ENCODE measurements at places on chromosomes 5 and 9.
A peak's percentile ranks its signal among the peaks of the same experiment; 100 is the strongest.

DNA sequence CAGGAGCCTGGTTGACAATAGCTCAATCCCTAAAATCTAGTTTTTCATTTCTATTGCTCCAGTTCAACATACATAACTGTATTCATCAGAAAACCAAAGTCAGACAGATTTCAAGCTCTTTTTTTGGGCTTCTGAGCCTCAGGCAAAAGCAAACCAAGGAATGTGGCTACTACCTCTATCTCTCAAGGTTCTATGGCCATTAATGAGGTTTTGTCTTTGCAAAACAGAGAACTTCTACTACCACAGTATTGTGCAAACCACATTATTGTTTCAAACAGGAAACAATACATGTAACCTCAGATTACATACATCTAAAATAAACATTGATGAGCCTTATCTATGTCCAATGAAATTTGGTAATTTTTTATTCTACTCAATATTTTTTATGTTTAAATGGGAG lies 35.5 kb upstream of the FTMT start:
- no peak for DNase-seq

DNA sequence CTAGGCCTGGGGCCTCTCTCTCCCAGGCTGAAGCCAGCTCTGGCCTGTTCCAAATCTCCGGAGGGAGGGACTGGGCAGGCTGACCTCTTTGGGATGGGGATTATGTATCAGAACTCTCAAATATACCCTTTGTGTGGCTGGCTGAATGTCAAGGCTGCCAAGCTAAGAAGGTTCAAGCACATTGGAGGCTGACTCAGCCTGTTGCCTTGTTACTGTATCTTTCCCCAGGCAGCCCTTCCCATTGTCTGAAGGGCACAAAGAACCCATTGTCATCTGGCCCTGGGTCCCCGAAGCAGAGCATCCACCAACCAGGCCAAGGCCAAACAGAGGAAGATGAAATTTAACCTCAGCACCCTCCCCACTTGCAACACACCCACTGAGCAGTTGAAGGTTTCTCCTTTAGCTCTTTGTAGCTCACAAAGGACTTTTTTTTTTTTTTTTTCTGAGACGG lies 7.3 kb upstream of the SPARC start:
- DNase-seq = no peak

DNA sequence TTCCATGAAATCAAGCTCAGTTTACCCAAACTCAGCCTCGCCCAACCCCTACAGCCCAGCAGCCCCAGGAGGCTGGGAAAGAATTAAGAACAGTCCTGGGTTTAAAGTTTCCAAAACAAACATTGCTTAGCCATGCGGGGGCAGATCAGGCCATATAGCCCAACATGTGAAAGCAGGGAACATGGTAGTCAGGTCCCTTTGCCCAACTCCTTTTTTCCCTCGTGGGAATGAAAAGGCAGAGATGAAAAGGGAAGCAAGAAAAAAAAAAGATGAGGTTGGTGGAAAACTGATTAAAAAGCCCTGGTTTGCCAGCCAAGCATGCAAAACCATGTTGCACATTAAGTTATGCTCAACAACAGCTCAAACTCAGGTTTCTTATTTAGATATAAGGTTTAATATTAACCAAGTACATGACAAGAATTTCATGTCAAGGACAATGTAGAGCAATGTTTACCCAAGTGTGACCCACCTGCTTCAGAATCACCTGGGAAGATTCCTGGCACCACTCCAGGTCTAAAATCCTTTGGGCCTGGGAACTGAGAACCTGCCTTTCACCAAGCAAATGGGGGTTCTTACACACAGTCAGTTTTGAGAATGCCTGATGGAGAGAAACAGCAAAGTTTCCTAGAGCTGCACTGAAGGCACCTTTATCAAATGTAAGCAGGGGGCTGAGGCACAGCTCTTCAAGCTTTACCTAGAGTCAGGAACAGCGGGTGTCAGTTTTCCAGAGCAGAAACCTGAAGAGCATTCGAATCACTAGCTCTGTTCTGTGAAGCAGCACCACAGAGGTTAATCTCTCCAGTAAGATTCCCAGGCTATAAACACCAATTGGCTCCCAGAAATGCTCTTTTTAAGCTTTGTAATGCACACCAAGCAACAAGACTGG lies 1.7 kb downstream of the FREM1 start:
- peak; percentile 19 for DNase-seq

GRCh38 chr9:114250235-114250568 lies 72.7 kb upstream of the ORM1 start:
- DNase-seq = peak; percentile 87

GRCh38 chr9:110047955-110048402 lies 160.0 kb downstream of the C9orf152 start:
- DNase-seq = peak; percentile 69

DNA sequence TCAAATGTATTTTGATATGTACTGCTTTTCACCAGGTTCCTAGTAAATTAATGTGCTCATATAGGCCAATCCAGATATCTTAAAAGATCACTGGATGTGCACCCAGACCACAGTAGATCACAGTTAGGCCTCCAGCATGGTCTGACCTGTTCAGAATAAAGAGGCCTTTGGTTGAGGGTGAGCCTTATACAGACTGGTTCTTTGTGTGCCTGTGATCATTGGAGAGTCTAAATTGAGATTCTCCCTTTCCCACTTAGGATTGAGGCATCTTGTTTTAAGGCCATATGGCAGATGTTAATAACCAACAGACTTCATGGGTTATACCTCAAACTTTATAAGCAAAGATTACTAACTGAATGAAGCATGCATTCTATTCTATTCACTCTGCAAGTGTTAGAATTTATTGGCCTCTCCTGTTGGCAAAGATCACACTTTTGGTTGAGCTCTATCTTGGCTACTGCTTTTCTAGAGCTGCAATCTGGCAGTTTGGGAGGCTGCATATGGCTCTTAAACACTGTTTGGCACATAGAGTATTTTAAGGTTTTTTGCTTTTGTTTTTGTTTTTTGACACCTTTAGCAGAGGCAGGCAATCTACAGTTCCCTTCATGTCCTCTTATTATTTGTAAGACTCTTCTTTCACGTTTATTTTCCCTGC lies 8.5 kb downstream of the CHSY3 start:
- no peak for DNase-seq

DNA sequence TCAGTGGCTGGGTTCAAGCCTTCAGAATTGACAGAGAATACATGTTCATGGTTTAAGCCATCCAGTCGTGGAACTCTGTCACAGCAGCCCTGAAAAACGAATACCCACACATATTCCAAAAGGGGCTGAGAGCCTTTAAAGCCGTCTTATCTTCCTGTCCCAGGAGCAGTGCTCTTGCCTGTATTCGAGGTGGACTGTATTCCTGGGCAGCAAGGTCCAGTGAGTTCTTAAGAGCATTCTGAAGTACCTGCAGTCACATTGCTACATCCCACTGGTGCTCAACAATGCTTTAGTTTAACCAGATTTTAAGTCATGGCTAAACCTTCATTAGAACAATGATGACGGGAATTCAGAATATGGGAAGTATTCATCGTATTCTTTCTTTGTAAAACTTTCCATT lies 380.7 kb upstream of the KLF4 start:
- DNase-seq = no peak

DNA sequence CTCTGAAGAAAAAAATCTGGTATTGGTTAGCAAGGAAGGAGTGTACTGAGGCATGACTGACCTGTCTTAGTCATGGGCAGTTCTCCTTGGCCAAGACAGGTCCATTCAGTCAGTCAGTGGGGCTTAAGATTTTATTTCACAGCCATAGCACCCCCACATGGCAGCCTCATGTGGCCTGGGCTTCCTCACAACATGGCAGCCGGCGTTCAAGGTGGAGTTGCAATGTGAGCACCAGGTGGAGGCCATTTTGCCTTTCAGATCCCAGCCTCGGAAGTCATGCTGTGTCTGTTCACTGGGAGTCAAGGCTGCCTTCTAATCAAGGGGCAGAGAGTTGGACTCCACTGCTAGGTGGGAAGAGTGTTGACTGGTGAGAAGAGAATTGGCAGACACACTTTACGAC lies 10.3 kb upstream of the CARD19 start:
- DNase-seq = no peak

- DNase-seq = no peak
These were observed 346.0 kb upstream of the PANK3 start for GRCh38 chr5:168925160-168925559.

GRCh38 chr5:65927503-65928321 lies 1.3 kb downstream of the ERBIN start:
- no peak for DNase-seq

DNA sequence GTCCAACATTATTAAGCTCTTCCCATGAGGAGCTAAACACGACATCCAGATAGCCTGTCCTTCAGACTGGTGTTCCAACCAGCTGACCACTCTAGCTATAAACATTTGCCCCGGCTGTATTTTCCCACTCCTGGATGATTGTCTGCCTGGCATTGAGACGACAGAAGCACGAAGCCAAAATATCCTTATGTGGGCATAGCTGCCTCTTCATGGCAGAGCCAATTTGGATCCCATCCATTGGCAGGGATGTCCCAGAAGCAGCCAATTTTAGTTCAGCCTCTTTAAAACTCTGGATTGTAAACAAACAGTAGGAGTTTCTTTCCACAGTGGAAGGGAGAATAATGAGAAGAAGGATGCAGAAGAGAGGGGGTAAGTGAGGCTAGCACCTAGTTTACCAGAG lies 507.6 kb downstream of the CETN3 start:
- peak; percentile 9 for DNase-seq

DNA sequence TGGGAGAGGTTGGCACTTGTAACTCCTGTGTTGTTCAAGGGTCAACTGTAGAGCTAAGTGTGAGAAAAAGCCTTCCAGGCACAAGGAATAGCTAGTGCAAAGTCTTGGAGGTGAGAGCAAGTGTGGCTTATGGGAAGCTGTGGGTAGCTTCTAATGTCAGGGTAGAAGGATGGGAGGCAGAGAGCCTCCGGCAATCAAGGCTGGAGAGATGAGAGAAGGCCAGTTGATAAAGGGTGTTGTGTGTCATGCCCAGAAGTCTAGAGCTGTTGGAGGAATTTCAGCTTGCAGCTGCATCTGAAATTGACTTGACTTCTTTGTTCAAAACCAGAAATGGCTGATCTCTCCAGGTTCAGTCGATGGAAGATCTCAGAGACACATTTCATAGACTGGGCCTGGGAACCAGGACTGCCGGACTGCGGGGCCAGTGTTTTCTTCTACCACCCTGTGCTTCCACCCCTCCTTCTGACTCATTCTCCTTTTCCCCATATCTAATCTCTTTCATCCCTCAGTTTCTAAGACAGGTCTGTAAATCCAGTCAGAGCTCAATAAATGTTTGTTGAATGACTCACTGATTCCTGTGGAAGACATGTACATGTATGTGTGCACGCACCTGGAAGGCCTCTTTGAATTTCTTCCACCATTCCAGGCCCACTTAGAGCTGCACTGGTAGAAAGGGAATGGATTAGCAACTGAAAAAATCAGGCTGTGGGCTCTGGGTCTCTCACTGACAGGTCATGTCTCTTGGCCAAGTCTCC lies 67.8 kb upstream of the KLF4 start:
- no peak for DNase-seq

DNA sequence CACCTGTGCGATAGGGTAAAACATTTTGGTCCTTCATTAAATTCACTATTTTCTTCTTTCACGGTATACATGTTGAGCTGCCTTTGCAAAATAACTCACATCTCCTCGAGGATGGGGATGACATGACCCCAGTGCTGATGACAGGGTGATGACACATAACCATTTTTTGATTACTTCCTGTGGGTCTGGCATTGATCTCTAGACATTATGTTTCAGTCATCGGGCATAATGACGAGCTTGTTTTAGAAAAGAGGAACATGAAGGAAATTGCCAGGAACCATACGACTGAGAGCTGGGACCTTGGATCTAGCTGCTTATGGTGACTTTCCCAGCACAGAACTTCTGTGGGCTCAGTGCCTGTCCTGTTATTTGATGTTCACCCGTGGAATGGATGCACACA lies 25.2 kb downstream of the COL5A1 start:
- no peak for DNase-seq

- DNase-seq = no peak
These were observed 88.0 kb upstream of the FTMT start for GRCh38 chr5:121763665-121764064.

DNA sequence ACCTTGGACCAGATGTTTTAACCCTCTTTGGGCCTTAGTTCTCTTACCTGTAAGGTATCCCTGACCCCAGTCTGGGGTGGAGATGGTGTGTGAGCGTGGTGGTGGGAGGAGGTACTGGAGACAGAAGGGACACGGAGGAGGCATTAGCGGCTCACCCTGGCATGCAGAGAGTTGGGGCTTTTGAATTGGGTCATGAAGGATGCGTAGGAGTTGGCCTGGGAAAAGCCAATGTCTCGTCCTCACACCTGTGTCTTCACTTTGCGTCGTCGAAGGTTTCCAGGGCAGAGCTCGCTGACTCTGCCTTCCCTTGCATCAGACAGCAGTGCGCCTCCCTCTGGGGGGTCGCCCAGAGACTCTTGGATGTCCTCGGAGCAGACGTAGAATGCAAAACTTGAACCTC lies 11.2 kb downstream of the RXRA start:
- DNase-seq = no peak

- no peak for DNase-seq
These were observed 2.3 kb upstream of the FABP6 start for GRCh38 chr5:160227012-160227411.

DNA sequence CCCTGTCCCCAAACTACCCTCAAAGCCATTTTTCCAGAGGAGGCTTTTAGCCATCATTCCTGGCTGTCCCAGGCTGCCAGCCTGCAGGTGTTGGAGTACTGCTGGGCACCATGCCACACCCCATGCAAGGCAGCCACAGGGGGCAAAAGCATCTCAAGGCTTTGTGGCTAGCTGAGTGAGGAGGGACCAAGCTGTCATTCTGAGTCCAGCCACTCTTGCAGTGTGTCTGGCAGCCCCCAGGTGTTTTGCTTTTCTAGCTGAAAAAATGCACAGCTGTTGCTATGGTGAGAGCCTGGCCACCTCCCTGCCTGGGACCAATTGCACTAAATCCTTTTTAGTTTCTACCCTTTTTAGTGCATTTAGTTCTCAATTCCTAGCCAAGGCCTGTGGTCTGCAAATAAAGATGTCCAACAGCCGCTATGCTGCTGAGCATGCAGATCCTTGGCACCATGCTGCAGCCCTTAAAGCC lies 50.4 kb upstream of the PTGS1 start:
- DNase-seq = peak; percentile 18

DNA sequence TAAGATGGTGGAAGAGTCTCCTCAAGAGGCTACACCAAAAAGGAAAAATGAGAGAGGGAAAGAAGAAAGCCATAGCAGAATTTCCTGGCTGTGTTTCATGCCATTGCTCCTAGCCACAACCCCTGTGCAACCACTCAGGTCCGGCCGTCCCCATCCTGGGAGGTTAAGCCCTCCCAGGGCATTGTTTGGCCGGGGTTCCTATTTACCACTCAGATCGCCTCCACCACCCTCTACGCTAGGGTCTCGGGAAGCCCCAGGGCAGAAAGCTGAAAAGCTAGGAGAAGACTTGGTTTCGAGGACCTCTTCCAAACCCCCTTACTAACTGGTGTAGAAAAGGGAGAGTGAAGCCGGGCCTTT lies 715 bp downstream of the RC3H2 start:
- DNase-seq = peak; percentile 46

DNA sequence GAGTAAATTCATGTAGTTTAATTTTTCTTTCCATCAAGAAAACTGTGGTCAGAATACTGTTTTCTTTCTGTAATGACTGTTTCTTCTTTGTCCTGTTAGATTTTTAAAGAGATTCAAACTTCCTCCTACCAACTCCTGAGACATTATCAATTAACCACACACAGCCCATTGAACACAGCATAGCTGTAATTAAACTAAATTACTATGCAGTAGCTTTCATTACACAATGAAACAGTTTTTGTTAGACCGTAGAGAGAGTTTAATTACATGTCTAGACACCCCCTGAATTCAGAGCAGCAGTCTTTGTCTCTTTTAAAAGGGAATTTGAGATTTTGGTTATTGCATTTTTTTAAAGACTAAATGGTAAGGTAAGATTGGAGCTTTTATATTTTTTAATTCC lies 77.5 kb downstream of the STARD4 start:
- no peak for DNase-seq
